Left renal cortex interstitium (tissue), 4 donors: ENCODE measurements at places on chromosomes 3 and 15.

- DNase-seq, result no peak
Observed at GRCh38 chr3:132292042-132292441, 25.2 kb upstream of the ACP3 start.

GRCh38 chr3:58101499-58102389 is 93.5 kb downstream of the FLNB start:
- no peak for DNase-seq

GRCh38 chr3:61297821-61298220 is 46.6 kb upstream of the FHIT start:
- DNase-seq, result no peak

DNA sequence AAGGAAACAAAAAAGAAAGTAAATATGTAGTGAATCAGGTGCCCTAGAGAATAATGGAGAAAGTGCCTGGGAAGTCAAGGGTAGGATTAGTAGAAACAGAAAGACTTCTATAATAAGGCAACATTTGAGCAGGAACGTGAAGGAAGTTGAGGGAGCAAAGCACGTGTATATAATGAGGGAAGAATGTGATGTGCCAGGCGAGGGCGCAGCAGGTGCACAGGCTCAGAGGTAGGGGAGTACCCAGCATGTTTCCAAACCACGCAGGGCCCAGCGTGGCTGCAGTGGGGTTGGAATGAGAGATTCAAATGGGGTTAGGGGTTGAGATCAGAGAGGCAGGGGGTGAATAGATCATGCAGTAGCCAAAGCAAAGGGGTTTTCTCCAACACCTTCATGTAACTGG is 91.9 kb upstream of the VGLL4 start:
- DNase-seq, result no peak

GRCh38 chr15:81331600-81331999 is 7.7 kb upstream of the STARD5 start:
- no peak for DNase-seq

DNA sequence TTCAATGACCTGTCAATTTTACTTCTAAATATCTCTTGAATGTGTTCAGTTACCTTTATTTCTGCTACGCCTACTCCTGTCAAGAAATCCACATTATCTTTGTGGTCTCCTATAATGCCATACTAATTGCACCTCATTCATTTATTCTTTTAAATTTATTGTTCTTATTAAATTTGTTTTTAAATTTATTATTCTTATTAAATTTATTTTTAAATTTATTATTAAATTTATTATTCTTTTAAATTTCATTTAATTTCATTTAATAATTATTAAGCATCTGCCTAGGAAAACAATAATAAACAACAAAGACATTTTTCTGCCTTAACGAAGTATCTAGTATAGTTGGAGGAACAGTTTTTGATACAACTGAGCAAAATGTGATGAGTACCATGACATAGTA is 211.7 kb downstream of the ZPLD1 start:
- no peak for DNase-seq

- DNase-seq, result no peak
Observed at GRCh38 chr3:149473357-149474249, 894 bp upstream of the TM4SF4 start.

- DNase-seq, result no peak
Observed at GRCh38 chr3:9207116-9207763, 42.2 kb downstream of the SRGAP3 start.
